ENCODE measurements at places on chromosomes 12 and 14. TPM values are rescaled to one million over a fixed set of nuclear protein-coding genes. Genes with fewer than 3 reads are reported as not detected.

The HHIPL1 gene
- 2.7 TPM for total RNA-seq

The PNMA1 gene
- total RNA-seq = 85.6 TPM

The KANSL2 gene
- 84.8 TPM for total RNA-seq

The WNT5B gene
- total RNA-seq = 5.8 TPM

The LRRC43 gene
- 10.8 TPM for total RNA-seq

GRCh38 chr14:43901911-43902673 lies 605.0 kb downstream of the FSCB start:
- H3K4me1 ChIP-seq = no peaks in the 10 kb centered on the region
- no peak for DNase-seq
- H3K27ac ChIP-seq = no peak overlapping the region
- no peaks in the 10 kb centered on the region for H3K27me3 ChIP-seq

GRCh38 chr12:94033101-94033500 lies 115.3 kb upstream of the PLXNC1 start:
- H3K4me3 ChIP-seq = no peak overlapping the region
- no peak for DNase-seq
- H3K4me1 ChIP-seq = no peaks in the 10 kb centered on the region
- no peaks in the 10 kb centered on the region for H3K36me3 ChIP-seq
- no peaks in the 10 kb centered on the region for H3K27me3 ChIP-seq

- H3K4me1 ChIP-seq = no peaks in the 10 kb centered on the region
- DNase-seq = no peak
- H3K36me3 ChIP-seq = no peaks in the 10 kb centered on the region
These were observed 481.8 kb downstream of the TMEM117 start for GRCh38 chr12:44317651-44318126.
